ENCODE measurements at places on chromosomes 4 and X. TPM values are rescaled to one million over a fixed set of nuclear protein-coding genes. Genes with fewer than 3 reads are reported as not detected.

DNA sequence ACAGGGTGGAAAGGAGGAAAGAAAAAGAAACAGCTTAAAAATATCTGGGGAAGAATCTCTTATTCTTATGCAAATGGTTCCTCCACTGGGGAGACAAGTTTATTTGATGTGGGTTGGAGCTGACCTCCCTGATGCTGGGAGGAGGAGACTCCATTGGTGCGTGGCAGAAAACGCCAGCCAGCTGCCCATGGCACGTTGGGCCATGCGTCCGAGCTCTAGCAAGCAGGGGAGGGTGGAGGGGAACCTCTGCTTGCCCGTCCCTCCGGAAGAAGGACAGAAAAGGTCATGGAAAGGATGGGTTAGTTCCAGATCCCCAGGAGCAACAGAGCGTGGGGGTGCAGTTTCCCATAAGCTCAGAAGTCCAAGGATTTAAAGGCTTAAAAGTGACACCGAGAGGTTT lies 210.4 kb downstream of the KLHL4 start:
- DNase-seq, result no peak

GRCh38 chrX:125953814-125954213 lies 212.3 kb downstream of the DCAF12L2 start:
- peak; percentile 21 for DNase-seq

DNA sequence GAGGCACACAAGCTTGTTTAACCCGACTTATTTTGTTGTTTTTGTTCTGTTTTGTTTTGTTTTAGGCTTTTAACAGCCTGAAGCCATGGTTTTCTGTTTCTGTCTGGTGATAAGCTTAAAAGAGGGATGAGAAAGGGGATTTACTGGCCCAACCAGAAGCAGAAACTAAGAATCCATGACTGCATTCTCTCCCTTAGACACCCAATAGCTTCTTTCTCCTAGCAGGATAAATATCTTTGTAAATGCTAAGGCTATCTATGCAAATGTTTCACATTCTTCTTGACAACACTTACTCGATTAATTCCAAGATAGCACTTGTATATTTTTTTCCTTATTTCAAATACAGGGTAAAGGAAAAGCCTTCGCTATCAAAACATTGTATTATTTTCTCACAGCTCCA lies 53.7 kb upstream of the SMAD1 start:
- no peak for DNase-seq

DNA sequence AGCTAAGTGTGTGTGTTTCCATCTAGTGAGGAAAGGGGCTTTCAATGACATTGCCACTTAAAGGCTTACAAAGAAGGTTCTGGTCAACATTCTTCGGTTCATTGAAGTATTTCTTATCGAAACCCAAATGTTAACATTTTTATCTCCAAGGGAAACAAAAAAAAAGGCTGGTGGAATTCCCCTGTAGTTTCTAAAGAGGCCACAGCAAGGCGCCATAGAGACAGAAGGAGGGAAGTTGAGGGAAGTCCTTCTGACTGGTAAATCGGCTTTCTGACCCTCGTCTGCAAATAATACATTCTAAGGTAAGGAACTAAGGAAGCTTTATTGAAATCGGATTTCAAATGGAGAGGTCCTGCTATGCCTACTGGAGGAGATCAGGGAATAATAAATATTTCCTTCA lies 1.7 kb upstream of the ZFP42 start:
- DNase-seq, result no peak

DNA sequence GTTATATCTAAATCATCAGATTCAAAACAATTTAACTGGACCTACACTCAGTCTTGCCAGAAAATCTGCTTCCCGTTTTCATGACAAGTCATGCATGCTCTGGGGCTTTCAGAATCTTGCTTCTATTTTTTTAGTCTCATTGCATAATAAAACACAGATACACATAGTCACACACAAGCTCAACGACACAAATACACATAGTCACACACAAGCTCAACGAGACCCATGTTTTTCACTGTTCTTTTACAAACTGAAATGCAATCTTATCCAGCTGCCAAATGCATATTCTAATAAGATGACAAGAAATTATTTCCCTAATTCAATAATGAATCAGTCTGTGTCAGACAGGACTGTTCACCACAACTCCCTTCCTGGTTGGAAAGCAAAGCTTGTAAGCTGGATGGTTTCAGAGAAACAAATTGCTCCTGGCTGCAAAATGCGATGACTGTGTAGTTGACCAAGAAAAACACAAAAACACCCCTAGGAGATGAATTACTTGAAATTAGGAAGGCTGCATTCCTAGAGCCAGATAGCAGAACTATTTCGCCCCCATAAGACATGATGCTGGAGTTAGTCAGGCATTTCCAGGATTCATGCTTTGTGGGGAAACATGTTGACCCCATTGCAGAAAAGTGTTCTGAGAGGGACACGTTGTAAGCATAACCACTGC lies 208.7 kb downstream of the CHIC2 start:
- DNase-seq, result peak; percentile 61

DNA sequence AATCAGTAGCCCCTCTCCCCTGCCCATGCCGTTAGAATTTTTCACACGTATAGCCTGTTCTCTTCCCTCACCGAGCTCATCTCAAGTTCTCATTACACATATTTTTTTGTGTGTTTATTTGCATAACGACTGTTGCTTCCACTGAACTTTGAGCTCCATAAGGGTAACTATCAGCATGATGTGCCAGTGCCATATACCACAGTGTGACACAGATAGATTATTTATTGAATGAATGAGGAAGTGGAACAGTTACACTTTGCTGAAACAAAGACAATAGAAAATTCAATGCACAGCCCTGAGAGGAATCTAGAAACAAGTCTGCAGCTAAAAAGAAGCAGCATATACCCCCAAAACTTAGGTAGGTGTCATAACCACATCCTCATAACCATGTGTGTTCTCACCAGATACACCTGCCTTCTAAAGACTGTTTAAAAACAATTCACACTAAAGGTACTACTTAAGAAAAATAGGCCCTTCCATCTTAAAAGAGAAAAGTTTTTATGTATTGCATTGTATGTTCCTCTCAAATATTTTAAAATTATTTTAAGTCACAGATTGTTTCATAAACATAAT lies 389.9 kb downstream of the PACRGL start:
- DNase-seq, result no peak

DNA sequence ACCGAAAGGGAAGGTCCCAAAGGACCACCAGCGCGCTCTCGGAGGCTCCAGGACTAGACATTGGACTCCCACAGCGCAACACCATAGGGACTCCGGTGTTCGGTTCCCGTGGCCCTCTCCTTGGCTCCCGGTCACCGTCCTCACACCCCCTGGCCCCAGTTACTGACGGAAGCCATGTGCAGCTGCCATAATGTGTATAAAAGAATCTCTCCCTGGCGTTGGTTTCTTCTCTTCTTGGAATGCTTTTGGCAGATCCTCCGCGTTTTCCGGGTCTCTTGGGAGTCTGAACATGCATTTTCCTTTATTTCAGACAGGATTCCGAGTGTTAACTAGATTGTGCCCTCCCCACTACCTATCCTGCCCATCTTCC lies 69.8 kb downstream of the FBXO8 start:
- no peak for DNase-seq

DNA sequence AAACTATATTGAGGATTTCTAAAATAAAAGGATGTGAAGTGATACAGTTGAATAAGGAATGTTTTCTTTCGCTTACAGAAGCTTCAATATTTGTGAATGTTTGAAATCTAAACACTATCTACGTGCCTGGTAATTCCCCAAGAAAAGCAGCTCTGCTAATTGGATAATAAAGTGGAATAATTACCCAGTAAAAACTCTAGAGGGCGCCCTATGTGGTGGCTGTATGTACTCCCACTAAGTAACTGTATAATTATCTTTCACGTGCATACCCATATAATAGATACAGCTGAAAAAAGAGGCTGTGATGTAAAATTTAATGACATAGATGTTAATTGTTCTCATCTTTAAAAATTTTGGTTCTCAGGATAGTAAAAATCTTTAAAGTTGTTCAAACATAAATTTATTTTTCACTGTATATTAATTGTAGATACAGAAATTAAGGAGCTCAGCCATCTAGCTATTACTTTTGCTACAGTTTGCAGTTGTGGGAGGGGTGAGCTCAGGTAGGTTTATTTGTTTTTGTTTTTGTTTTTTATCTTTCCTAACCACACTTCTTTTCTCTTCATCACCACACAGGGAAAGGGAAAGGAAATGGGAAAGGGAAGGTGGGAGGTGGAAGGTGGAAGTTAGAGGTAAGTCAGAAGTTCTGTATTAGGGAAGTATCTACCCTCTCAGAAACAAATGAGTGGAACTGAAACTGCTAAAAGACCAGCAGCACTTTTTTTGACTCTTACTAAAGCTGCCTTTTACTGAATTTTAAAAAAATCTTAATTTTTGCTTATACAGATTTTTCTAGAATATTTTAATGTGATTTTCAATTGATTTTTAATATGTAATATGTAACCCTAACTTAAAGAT lies 151.7 kb upstream of the RPS6KA6 start:
- no peak for DNase-seq

DNA sequence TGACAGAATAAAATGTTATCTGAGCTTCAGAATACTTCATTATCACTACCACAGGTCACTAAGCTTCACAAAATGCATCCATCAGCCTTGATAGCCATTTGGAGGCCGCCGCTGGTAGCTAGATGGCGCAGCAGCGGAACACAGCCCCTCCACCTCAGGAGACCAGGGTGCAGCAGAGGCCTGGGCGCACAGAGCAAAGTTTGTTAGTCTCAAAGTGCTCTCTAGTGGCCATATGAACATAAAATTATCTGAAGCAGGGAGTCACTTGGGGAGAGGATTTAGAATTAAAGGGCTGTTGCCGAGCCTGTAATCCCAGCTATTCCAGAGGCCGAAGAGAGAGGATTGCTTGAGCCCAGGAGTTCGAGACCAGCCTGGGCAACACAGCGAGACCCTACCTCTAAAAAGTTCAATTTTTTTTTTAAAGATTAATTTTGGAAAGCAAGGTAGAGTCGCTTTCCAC lies 8.1 kb upstream of the DCTD start:
- DNase-seq, result peak; percentile 77

- DNase-seq, result no peak
These were observed 220.2 kb downstream of the STPG2 start for GRCh38 chr4:97923096-97923495.

GRCh38 chr4:126916626-126917140 lies 716.1 kb upstream of the INTU start:
- peak; percentile 86 for DNase-seq

DNA sequence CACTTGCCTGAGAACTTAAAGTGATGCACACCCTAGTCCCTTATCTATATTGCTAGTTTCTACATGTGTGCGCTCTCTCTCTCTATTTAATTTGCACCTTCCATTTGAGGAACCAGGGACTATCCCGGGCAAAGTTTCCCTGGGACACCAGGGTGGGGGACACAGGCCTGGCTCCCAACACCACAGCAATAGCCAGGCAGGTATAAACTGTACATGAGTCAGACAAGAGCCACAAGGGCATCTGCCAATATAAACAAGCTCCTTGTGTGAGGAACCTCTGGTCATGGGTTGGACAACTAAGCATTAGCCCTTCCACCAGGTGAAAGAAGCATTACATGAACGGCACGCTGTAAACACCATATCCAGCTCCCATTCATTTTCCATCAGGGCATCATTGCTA lies 455.5 kb downstream of the STIM2 start:
- no peak for DNase-seq

DNA sequence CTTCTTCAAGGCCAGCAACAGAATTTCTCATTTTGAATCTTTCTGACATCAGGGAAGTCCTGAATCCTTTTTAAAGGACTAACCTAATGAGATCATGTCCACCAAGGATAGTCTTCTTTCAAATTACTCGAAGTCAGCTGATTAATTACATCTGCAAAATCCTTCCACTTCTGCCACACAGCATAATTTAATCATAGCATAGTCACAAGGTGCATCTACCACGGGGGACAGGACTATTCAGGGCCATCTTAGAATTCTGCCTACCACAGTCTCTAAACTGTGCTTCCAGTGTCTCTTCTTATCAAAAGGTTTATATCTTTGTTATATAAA lies 53.7 kb downstream of the ATP10D start:
- no peak for DNase-seq

GRCh38 chr4:22678940-22679854 lies 13.5 kb upstream of the GBA3 start:
- peak; percentile 83 for DNase-seq

- DNase-seq, result peak; percentile 15
These were observed 196.2 kb downstream of the SNCA start for GRCh38 chr4:89640620-89641366.

DNA sequence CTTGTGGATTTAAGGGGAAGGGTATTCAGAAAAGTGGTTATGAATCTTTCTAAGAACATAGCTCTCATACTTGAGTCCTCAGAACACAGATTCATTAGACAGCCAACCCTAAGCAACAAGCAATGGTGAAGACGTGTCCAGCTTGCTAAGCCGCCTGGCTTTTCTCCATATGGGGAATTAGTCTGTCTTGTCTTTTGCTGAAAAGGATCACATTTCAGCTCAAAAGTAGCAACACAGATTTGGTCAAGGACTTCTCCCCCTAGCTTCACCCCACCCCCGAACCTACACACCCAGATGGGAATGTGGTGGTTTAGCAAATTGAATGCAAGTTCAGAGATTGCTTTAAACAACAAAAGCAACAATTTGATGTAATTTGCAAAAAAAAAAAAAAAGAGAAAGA lies 103.3 kb upstream of the RASGEF1B start:
- peak; percentile 45 for DNase-seq

DNA sequence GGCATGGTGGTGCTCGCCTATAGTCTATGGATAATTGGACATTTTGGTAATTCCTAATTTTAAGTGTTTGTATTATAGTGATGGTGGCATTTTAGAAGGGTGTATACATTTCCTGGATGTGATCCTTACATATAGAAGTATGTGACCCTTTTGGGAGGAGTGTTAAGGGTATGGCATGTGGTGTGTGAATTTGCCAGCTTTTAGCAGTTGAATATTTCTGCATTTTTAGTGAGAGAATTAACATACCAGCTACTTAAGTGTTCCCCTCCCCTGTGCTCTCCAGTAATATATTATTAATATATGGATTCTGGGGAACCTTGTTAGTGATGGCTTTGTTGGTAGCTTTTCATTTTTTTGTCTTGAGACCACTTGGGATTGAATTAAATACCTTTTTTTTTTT lies 55.3 kb downstream of the STAG2 start:
- no peak for DNase-seq

- no peak for DNase-seq
These were observed 749.5 kb upstream of the PCDH7 start for GRCh38 chr4:29970626-29971025.

DNA sequence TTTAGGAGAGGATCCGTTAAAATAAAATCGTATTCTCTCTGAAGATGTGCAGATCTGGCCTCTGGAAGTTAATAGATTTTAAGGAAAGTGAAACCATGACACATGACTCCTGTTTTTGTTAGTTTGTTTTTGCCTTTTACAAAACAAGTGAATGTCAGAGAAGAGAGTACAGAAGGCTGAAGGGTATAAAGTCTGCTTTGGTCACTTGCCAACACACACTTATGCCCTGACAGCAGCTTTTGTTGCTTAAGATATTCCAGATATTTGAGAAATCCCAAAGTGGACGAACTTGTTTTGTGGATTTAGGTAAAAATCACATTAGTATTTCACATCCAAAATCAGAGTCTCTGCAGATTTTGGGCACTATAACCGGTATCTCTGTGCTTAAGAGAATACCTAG lies 192.4 kb upstream of the RASGEF1B start:
- no peak for DNase-seq

GRCh38 chr4:128871948-128872347 lies 62.4 kb downstream of the JADE1 start:
- DNase-seq, result no peak

MGAT4D gene
- polyA plus RNA-seq, result not detected

PRR32 gene
- polyA plus RNA-seq, result 103 TPM

CYSLTR1 gene
- 6.2 TPM for polyA plus RNA-seq

SSX4 gene
- polyA plus RNA-seq, result not detected

NPY5R gene
- polyA plus RNA-seq, result 0.12 TPM

BANK1 gene
- 0.67 TPM for polyA plus RNA-seq

IL21 gene
- not detected for polyA plus RNA-seq

NMU gene
- polyA plus RNA-seq, result 2.7 TPM

BGN gene
- 146 TPM for polyA plus RNA-seq

POLN gene
- 1.7 TPM for polyA plus RNA-seq

XAGE5 gene
- polyA plus RNA-seq, result not detected

Data from muscle of back (tissue), 13 donors.